ENCODE measurements at places on chromosomes 13 and 19.

GRCh38 chr13:37294472-37294871, 189.0 kb upstream of the CSNK1A1L start:
- DNase-seq: no peak

- DNase-seq: no peak
Measured at GRCh38 chr13:23185542-23185941, 4.8 kb downstream of the SGCG start.

DNA sequence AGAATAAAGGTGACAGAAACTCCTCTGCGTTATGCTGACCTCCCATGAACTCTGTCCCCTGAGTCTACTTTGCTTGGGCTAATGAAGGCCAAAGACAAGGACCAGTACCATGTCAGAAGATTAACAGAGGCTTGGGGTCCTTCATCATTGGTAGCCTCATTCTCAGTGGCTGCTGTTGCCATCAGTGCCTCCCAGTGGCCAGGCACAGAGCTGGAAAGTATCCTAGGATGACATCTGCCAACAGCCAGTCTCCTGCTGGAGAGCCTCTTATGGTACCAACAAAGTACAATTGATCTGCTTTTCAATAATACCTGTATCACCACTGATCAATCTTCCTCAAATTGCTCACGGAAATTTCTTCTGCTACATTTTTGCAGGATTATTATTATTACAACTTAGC, 281.6 kb downstream of the DNAJC15 start:
- DNase-seq: no peak

DNA sequence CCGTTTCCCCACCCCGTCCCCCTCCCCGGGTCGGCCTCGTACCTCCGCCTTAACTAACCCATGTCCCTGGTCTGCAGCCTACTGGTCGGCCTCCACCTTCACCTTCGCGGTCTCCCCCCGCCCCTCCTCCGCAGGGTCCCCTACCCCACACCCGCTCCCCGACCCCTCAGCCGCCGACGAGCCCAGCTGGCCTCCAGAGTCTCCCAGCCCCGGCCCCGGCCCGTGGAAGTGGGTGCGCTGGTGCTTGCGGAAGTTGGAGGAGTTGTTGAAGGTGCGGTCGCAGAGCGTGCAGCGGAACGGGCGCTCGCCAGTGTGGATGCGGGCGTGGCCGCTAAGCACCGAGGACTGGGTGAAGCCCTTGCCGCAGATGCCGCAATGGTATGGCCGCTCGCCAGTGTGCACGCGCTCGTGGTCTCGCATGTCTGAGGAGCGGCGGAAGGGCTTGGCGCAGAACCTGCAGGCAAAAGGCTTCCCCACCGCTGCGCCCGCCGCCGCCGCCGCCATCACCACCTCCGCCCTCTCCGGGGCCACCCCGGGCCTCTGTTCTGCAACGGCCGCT, 2.6 kb downstream of the ZNF784 start:
- no peak for DNase-seq

DNA sequence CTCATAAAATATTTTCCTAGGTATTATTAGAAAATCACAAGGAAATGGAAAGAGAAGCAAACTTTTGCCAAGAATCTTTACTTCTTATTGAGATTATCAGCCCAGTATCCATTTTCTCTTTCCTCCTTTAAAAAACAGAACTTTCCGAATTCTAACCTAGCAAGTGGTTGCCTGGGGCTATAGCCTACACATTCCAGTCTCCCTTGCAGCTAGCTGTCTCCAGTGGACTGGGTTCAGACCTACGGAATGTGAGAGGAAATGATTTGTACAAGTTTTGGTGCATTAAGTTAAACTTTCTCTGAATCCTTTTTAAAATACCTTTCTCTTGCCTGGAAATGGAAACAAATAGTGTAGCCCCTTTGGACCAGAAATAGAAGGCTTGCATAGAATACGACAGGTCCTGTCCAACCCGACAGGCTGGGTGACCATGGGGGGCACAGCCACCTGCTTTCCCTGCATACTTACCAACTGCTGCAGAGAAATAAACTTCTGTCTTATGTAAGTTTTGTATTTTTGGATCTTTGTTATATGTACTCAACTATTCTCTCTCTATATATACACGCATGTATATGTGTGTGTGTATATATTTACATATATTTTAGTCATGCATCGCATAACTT, 185.9 kb downstream of the NALCN start:
- no peak for DNase-seq

DNA sequence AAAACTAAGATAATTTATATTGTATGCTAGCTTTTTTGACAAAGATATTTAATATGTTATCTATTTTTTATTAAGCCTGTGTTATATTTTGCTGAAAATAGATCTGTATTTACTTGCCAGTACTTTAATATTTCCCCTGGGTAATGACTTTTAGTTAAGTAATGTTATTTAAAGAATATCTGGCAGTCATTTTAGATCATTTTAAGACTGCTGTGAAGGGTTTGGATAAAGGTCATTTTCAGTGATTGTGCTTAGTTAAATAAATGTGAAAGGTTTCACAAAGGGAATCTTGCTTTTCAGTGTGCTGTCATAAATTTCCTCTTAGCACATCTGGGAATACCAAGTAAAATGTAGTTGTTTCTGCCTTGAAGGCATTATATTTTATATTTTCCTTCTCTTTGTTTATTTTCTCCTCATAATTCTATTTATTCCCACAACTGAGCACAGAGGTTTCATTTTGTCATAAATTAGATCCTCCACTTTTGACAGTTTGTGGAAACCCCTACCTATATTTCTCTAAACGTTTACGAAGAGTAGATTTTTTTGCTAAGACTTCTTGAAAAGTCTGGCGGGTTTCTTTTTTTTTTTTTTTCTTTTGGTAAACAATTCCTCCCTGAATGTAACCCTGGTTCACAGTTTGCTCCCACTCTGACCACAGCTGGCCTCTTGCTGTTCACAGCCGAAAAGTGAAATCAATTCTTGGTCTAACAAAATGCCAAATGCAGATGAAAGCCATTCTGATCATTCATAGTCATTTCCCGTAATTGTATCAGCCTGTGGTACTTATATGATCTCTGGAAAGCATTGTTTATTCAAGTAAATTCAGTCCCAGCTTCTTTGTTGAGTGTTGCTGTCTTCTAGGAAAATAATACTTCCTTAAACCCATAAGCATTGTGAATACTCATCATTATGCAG, 87.8 kb downstream of the MAB21L1 start:
- DNase-seq: no peak

All from memory B cell (primary cell).